Esophagus squamous epithelium (tissue), 5 donors: ENCODE measurements at places on chromosomes 1 and 21.

GRCh38 chr1:68975212-68975933, 478.5 kb upstream of the DEPDC1 start:
- DNase-seq, result no peak

DNA sequence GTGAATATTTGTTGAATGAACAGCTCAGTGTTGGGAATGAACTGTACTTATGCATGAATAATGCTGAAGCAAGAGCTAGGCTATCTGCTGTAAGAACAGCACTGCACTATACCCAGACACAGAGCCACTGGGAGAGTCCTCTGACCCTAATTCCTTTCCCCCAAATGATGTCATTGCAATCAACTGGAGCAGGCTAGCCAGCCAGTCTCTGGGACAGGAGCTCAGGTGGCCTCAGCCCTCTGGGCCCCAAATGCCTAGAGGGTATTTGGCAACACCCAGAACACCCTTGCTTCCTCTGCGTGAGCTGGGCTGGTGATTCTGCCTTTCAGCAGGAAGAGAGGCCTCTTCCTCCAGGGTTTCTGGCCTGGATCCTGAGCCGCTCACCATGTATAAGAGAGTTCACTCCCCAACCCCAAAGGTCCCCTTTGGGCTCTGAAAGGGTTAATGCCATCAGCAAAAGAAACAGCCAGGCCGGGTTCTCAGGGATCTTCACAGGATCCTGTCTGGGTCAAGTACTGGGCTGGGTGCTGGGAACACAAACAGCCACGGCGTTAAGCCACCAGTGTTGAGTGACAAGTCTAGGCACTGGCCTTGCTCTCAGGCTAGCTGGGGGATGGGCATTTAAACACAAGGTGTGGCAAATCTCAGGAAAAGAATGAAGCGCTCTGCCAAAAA, 3.7 kb upstream of the PADI4 start:
- DNase-seq, result no peak

GRCh38 chr1:40078512-40079333, 18.3 kb downstream of the PPT1 start:
- no peak for DNase-seq

- DNase-seq, result no peak
Measured at GRCh38 chr1:205658943-205659581, 21.2 kb downstream of the SLC45A3 start.

GRCh38 chr1:14934867-14935266, 218.7 kb upstream of the TMEM51 start:
- no peak for DNase-seq

DNA sequence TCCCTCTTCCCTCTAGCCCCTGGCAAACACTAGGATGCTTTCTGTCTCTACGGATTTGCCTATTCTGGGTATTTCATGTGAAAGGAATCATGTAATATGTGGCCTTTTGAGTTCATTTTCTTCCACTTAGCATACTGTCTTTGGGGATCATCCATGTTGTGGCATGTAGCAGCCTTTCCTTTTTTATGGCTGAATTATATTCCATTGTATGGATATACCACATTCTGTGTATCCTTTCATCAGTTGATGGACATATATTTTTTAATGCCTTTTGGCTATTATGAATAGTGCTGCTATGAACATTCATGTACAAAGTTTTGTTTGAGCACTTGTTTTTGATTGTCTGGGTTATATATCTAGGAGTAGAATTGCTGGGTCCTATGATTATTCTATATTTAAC, 258.4 kb upstream of the CSF3R start:
- no peak for DNase-seq
